ENCODE measurements at places on chromosomes 3 and 15.

- DNase-seq: no peak
Measured at GRCh38 chr3:188465311-188465710, 311.4 kb downstream of the LPP start.

GRCh38 chr3:43770426-43771103, 79.8 kb downstream of the ABHD5 start:
- peak; percentile 15 for DNase-seq

GRCh38 chr15:94272251-94272898, 41.0 kb downstream of the MCTP2 start:
- no peak for DNase-seq

DNA sequence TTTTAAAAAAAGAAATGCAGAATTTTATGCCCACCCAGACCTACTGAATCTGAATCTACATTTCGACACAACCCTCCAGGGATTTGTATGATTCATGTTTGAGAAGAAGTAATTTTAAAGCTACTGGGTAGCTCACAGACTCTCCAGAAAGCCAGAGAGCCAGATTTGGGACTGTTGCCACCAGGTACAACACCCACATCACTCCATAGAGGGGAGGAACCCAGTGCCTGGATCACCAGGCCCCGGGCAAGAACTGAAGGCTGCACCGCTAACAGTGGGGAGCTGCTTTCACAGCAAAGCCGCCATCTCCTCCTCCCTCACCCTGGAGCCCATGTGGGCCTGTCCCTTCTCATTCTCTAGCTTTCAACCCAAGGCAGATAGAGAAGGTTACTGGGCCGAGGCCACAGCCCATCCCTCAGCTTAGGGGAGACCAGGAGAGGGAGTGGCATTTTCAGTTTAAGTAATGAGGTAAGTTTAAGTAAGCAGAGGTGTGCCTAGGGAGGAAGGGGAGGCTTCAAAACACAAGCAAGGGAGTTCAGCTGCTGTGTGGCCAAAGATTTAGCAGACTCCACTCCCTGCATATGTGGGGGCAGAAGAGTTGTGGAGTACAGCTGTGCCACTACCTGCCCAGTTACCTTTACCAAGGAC, 109.8 kb downstream of the IL12A start:
- DNase-seq: no peak

DNA sequence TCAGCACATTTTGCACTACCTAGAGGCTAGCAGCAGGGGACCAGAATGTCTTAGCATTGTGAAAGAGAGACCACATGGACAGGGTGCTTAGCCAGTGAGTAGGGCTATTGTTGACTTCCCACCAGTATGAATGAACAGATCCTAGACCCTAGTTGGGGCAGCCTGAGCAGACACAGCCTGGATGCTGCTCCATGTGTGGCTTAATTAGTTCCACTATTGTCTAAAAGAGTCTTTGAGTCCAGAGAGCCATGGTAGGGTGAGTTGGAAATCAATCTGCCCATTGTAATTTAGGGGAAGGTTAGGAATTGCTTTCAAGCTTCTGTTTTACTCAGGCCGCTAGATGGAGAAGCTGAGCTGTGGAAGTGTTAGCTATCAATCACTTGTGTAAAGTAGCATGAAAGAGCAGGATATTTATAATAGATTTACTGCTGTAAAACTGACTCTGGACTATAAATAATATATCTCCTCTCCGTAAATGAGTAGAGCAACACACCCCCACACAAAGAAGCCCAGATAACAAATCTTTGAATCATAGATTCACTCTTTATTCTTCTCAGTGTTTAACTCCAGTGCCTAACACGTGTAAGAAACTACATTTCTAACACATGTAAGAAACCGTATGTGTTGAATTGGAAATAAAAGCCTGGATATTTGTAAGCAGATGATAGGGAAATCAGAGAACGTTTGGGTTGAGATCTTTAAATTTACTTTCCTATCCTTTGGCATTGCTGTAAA, 4.1 kb upstream of the GCSAM start:
- DNase-seq: peak; percentile 28

- DNase-seq: no peak
Measured at GRCh38 chr15:43253431-43254403, 13.0 kb downstream of the TGM5 start.

DNA sequence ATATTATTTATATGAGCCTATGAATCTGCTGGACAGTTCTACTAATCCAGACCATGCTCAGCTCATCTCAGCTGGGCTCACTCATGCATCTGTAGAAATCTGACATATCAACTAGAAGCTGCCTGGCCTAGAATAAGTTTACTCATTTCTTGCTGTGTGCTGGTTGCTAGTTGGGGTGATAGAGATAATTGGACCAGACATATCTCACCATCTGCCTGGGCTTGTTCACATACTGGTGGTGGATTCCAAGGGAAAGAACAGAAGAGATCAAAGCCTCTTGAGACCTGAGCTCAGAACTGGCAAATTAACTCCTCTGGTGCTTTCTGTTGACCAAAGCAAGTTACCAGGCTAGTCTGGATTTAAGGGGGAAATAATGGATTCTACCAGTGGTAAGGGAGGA, 109.1 kb downstream of the NSUN3 start:
- no peak for DNase-seq

DNA sequence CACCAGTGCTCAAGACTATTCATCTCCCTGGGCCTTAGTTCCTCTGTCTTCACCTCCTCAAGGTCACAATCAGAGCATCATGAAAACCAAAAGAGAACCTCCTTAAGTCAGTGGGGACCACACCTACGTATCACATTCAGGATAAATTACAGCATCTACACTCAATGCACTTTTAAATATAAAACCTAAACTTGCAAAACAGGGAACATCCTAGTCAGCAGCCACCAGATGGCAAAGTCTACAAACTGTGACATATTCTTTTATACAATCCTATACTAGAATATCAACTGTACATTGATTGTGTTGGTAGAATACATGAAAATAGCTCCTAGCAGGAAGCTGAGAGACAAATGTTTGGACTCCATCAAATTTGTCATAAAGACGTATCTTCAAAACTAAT, 7.9 kb downstream of the KIF9 start:
- no peak for DNase-seq

Data from stimulated activated CD4-positive, alpha-beta T cell treated with anti-CD3 and anti-CD28 coated beads, Interleukin-2, amount 100 ng/mL, for 48 hours (primary cell).